ENCODE measurements at places on chromosomes 3 and 15.

DNA sequence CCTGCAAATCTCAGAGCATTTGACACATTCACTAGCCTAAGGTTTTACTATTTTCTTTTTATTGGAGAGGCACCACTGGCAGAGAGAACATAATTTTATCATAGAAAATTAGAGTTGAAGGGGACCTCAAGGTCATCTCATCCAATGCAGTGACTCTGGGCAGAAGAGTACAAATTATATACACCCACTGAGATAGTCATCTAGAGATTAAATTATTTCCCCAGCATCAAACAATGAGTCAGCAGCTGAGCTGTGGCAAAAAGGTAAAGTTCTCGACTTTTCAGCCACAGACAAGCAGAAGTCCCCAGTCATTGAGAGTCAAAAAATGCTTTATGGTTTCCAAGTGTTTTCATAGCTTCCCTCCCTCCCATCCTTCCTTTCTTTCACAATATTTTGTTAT is 39.3 kb upstream of the SEMA6D start:
- DNase-seq = peak; percentile 37

GRCh38 chr3:111838133-111838532 is 20.9 kb upstream of the PHLDB2 start:
- DNase-seq = no peak

GRCh38 chr15:70722266-70723121 is 40.9 kb downstream of the UACA start:
- DNase-seq = peak; percentile 74

- no peak for DNase-seq
These were observed 66.5 kb downstream of the ARMC8 start for GRCh38 chr3:138253609-138254008.

- peak; percentile 67 for DNase-seq
These were observed 24.8 kb upstream of the SLC25A38 start for GRCh38 chr3:39358333-39358732.

DNA sequence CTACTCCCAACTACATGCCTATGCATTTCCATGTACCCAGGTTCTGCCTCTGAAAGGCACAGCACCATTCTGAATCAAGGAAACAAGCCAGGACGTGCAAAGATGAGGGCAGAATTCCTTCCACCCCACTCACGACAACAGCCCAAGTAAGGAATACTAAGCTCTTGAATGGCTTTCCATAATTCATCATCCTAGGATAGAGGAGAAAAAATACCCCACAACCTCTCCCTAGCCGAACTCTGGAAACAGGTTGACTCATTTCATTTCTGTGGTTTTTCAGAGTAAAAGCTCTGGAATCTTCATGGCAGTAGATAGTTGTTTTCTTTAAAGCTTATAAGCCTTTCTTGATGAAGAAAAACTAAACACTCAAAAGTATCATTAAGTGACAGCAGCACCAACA is 77.8 kb downstream of the PDZRN3 start:
- DNase-seq = no peak

- peak; percentile 49 for DNase-seq
These were observed 48.6 kb upstream of the FLNB start for GRCh38 chr3:57959423-57960173.

- DNase-seq = no peak
These were observed 479.0 kb downstream of the FOXP1 start for GRCh38 chr3:71104556-71104955.

DNA sequence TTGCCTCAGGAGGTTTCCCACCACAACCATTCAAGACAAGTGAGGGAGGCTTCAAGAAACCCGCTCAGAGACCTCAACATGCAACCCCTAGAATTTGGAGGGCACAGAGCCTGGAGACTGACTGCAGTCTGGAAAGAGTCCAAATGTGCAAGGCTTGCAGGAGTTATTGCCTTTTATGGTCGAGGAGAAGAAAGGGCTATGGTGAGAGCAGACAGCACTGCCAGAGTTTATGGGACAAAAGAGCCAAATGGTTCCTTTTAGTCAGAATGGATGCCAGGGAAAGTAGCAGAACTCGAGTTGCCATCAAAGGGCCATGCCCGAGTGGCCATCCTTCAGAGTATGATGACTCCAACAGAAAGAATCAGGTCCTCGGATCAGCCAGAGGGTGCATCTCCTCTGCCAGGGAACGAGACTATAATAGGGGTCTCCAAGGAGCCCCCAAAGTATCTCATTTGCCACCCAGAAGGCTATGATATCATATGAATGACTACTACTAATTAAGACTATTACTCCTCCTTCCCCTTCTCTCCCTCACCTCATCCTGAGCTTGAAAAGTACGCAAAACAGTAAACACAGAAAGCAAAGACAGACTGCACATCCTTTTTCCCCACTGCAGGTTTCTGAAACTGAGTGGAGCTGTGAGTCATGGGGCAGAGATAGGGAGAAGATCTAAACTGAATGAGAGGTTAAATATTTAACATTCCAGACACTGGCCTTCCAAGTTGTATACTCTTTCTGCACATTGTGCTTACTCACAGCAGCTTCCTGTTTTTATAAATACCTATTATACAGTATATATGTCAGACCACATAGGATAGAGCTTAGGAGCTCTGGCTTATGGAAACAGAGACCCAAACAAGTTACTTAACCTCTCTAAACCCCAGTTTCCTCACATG is 33.9 kb upstream of the TMCO5A start:
- no peak for DNase-seq

DNA sequence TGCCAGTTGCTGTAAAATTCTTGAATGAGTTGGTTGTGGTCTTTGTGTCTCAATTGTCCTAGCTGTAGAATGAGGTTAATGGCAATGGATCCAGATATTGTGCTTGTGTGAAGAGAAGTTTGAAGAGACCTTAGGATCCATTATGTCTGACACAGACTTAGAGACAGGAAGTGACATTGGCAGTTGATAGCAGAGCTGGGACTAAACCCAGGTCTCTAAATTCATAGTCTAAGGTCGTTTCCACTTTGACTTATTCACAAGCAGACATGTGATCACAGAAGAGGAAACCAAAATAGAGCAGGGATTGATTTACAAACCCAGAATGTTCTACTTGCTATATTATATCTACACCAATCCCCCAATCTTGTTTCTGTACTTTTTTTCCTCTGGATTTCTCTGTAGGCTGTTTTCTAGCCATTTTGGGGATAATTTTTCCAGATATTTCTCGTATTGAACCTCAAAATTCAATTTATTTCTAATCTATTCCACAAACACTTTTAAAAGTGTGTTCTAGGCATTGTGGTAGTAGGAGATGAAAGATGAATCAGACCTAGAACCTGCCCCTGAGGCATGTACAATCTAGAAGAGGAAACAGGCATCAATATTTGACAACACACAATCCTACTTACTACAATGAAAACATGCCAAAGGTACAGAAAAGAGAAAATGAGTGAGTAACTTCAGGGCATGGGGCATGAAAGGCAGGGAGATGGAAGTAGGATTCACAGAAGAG is 123.3 kb downstream of the NFKBIZ start:
- no peak for DNase-seq

DNA sequence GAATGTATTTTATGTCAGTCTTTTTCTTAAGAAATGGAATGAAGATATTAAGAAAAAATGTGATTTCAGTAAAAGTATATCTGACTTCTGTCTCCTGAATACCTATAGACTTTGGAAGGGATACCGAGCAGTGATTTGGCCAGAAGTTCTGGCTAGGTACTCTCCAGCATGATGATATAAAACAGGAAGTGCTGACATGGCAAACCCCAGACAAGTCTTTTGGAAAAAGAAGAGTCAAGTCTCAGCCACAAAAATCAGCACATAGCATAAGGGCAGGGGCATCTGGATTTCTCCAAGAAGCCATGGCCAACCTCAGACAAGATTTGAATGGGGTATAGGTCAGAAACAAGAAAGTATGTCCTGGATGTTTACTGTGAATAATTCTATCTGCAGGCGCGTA is 643.3 kb upstream of the ARRDC4 start:
- DNase-seq = no peak

All from hematopoietic multipotent progenitor cell treated with erythropoietin and hydrocortisone succinate and interleukin-3 and kit ligand, for 4 days (in vitro differentiated cells).